Activated effector memory CD4-positive, alpha-beta T cell treated with anti-CD3 and anti-CD28 coated beads, Interleukin-2, amount 50 U/mL, for 16 hours (primary cell): ENCODE measurements at places on chromosomes 7 and 10.
A peak's percentile ranks its signal among the peaks of the same experiment; 100 is the strongest.

DNA sequence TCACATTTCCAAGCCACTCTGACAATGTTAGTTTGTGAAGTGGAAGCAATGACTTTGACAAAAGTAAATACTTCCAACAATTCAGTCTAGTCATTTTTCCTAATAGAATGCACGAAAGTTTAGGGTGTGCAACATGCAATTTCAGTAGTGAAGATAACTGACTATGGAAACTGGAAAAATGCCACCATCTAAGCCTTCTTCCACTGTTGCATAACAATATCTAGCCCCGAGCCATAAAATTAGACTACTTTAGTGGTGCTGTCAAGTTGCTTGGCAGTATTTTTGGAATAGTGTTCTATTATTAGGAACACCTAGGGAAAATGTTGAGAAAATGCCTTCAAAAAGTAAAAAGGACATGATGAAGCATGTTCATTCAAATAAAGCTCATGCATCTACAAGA lies 17.9 kb downstream of the SEMA3A start:
- no peak for DNase-seq

- no peak for DNase-seq
These were observed 46.9 kb upstream of the SEPTIN7 start for GRCh38 chr7:35753761-35754603.

DNA sequence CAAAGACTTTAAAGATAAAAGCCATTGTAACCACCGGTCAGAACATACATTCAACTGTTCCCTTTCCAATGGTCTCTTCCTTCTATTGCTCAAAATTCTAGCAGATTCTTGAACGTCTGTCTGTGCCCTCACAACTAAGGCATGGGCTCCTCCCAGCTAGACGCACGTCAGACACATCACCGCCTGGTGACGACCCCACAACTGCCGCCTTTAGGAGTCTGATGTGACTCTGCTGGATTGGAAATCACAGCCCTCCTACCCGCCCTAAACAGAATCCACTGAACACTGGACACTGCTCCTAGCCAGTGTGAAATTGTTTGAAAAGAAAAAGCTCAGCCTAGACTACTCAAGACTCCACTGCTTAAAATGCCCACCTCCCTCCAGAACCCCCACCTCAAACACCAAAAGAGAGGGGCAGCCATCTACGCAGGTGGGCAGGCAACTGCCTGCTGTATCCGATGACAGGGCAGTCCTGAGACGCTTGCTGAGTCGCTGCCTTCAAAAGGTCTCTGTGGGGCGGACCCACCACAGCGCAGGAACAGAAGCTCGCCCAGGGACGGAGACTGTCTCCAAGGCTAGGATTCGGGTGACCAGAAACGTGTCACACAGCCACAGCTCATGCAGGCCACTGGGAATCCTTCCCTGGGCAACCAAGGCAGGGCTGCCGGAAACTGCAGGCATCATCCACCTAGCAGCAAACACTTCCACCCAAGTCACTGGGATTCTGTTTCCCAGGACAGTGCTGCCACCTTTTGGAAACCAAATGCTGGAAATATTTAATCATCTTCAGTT lies 34.7 kb downstream of the GSDME start:
- no peak for DNase-seq

GRCh38 chr7:88306590-88307048 lies at the start of gene STEAP4:
STEAP4 (minus strand) TSS chr7:88306894; CDS start chr7:88284269, 22,625 bp downstream.
- DNase-seq: no peak

DNA sequence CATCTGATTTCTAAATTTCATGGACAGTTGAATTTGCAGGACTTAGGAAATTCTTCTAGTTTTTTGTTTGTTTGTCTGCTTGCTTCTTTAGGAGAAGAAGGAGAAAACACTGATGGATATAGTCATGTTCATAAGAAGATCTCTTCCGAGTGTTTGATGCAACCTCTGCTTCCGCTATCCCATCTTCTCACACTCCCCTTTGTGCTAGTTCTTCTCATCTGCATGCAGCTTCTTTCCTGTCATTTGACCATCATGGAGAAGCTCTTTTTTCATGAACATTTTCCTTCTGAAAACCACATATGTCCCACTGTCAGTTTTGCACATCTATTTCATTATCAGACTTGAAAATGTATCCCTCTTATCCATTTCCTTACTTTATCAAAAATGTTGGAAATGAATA lies 346.9 kb upstream of the PRKCQ start:
- no peak for DNase-seq

DNA sequence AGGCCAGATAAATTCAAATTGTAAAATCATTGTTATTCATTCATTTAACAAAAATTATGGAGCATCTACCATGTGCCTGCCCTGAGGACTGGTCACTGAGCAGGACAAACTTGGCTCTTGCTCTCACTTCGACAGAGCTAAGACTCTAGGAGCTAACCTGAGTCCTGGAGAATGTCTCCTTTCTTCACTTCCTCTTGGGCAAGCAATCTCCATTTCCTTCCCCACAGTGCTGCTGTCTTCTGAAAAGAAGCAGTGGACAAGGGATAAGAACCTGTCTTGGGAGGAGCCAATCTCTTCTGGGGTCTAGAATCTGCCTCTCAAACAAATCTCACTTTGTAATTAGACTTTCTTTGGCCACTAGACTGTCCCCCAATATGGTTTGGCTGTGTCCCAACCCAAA lies 76.2 kb upstream of the PLXNA4 start:
- no peak for DNase-seq

- no peak for DNase-seq
These were observed 3.7 kb upstream of the LIPF start for GRCh38 chr10:88660598-88660884.

GRCh38 chr10:2650328-2650727 lies 417.0 kb upstream of the PFKP start:
- no peak for DNase-seq

- no peak for DNase-seq
These were observed 31.8 kb upstream of the VPS41 start for GRCh38 chr7:38940774-38941173.

DNA sequence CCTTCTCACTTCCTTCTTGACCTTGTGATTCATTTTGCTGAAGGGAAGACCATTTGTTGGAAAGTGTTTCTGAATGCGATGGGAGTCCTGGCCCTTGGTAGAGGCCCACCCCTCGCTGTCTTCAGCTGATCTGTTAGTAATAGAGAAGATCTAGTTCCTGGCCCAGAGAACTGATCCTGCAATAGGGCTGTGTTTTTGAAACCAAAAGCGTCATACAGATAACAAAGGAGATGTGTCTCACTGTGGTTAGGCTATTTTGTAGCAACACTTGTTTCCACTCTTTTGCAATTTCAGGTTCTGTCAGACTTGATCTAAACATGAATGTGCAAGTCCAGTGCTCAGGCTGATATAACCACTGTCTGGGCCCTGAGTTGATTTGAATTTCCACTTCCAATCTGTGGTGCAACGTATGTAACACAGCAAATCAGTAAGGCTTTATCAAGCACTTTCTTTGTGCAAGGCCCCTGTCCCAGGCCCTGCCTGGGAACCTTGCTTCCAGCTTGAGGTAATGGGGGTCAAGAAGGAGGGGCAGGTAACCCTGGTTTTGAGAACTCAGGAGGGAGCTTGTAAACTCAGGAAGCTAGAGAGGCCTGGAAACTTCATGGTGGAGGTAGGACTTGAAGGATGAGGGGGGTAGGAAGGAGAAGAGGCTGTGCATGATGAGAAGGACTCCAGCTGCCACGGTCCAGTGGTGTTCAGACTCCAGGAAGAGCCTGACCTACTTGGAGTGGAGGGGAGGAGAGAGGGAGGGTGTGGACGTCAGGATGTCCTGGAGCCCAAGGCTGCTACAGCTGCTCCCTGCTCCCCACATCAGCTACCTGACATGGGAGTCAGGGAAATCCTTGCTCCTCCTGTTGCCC lies 42.2 kb upstream of the SRGN start:
- DNase-seq: peak; percentile 69

- no peak for DNase-seq
These were observed 1.3 kb downstream of the GALNT17 start for GRCh38 chr7:71133232-71133622.

GRCh38 chr7:121793716-121794115 lies 79.2 kb upstream of the PTPRZ1 start:
- DNase-seq: no peak

GRCh38 chr10:127467811-127468210 lies 81.3 kb upstream of the NPS start:
- DNase-seq: no peak

- no peak for DNase-seq
These were observed 352.6 kb downstream of the PRPF18 start for GRCh38 chr10:13939391-13939790.

GRCh38 chr10:102492983-102493382 lies 9.5 kb downstream of the ACTR1A start:
- no peak for DNase-seq

DNA sequence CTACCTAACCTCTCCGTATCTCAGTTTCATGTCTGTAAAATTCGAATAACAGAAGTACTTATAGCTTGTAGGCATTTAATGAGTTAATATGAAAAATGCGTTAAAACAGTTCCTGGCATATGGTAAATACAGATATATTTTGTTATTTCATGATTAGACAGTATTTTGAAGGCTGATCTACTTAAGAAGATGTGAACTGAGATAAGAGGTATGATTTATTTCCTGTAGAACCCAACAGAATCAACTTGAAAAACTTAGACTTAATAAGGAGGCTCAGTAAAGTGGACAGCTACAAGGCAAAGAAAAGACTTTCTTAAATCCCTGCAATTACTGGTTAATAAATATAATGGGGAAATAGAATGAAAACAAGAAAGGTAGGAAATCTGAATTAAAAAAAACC lies 103.3 kb downstream of the FANK1 start:
- DNase-seq: no peak

DNA sequence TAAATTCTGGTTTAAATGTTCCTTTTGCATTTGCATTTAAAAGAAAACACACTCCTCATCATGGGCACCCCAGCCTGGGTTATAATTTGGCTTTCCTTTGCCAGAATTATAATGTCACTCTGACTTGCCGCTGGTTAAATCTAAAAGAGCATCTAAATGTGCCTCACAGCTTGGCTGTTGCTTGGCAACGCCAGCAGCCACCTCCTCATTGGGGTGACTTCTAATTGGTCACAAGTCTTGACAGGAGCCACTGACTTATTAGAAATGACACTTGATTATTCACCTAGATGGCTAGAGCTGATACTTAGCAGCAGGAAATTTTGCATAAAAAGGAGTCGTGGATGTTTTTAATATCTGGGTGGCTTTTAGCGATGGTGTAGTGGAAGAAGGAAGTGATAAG lies 114.3 kb downstream of the TBXAS1 start:
- DNase-seq: no peak

DNA sequence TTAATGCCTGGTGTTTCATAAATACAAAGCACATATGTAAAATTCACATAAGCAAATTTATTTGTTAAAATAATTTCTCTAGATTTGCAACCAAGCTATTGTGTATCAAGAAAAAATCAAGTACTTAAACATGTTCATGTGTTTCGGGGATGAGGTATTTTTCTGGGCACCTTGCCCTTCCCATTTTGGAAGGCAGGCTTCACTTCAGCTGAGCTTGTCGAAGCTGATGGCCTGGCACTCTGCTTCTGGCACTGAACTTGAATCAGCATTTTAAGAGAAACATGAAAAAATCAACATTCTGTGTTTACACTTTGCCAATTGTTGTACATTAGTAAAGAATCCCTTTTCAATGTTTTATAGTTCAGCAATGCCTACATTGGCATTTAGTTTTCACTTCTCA lies 179.1 kb upstream of the STEAP4 start:
- DNase-seq: no peak

DNA sequence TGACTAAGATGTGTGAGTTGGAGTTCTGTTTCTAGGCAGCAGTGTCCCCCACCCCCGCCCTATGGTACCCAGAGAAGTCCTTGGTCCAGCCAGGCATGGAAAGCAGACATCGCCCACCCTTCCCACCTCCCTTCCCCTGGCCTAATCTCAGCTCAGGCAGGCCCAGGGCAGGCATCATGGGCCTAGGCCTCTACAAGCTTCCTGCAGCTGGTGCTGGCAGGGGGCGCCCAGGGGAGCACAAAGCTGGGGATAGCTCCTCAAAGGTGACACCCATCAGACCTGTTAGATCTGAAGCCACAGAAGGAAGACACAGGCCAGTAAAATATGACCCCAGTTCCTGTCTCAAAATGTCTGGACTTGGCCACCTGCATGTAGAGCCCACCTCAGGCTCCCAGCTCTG lies 18.9 kb upstream of the UNC5B start:
- DNase-seq: peak; percentile 44

DNA sequence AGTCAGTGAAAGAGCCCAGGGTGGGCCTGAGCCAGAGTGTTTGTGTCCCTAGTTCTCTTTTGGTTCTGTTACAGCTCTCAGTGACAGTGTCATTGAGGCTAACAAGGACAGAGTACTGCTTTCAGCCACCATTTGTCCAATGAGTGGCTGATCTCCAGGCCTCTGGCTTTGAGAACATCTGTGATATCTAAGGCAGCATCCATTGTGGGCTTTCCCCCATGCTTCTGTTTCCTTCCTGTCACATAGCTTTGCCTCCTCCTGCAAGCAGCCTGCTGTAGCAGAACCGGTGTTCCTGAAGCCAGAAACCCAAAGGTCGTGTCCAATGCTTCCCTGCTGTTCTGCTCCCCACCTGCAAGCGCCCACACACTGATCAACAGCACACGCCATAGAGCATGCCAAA lies 68.4 kb downstream of the IKZF1 start:
- DNase-seq: no peak

GRCh38 chr7:150388709-150389531 lies 9.8 kb downstream of the ZNF775 start:
- peak; percentile 59 for DNase-seq

GRCh38 chr10:78700816-78701520 lies 367.8 kb upstream of the ZMIZ1 start:
- no peak for DNase-seq

- peak; percentile 80 for DNase-seq
These were observed 14.8 kb upstream of the WAPL start for GRCh38 chr10:86536294-86536861.

DNA sequence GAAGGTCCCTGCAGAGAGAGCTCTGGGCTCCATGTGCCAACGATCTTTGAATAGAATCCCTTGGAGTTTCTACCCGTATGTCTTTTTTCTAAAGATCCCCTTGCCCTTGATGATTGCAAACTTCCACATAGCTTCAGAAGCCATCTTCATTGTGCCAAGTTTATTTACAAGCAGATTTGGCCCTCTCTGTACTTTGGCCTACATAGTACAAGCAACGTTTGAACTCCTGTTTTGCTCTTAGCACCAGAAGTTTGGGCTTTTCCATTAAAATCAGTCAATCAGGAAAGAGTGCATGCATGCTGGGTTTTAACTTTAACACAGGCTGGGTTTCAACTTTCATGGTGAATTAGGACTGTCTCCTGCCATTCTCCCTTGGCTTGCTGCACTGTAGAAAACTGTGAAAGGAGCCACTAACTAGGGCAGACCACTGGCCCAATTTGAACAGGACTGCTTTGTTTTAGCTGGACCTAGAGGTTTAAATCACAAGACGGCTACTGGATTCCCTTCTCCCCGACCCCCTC lies 557.6 kb upstream of the GALNT17 start:
- DNase-seq: no peak

- no peak for DNase-seq
These were observed 39.0 kb downstream of the SEM1 start for GRCh38 chr7:96670338-96671289.

GRCh38 chr7:12481722-12482121 lies 78.1 kb upstream of the VWDE start:
- no peak for DNase-seq

GRCh38 chr7:156592155-156592884 lies 48.3 kb upstream of the RNF32 start:
- DNase-seq: no peak
